Kidney (tissue), 22 donors: ENCODE measurements at places on chromosomes 7 and 10.

GRCh38 chr10:15053061-15053460, 9.3 kb downstream of the OLAH start:
- no peak for DNase-seq

- DNase-seq: peak; percentile 98
These were observed 70.1 kb upstream of the RAB11FIP2 start for GRCh38 chr10:118116715-118117449.

GRCh38 chr7:91565499-91566401, 301.5 kb downstream of the FZD1 start:
- no peak for DNase-seq

- DNase-seq: no peak
These were observed 1015.2 kb upstream of the PHF14 start for GRCh38 chr7:9958486-9958885.

- peak; percentile 87 for DNase-seq
These were observed at the start of gene TFPI2 for GRCh38 chr7:93890464-93891068. Gene TFPI2 (minus strand): TSS chr7:93890753. CDS start chr7:93890678, 75 bp downstream.

- DNase-seq: no peak
These were observed 4.6 kb downstream of the CHST3 start for GRCh38 chr10:71968553-71969474.

GRCh38 chr7:86965727-86966120, 93.7 kb downstream of the ELAPOR2 start:
- DNase-seq: no peak

GRCh38 chr10:43278216-43278615, 11.4 kb upstream of the RASGEF1A start:
- no peak for DNase-seq

DNA sequence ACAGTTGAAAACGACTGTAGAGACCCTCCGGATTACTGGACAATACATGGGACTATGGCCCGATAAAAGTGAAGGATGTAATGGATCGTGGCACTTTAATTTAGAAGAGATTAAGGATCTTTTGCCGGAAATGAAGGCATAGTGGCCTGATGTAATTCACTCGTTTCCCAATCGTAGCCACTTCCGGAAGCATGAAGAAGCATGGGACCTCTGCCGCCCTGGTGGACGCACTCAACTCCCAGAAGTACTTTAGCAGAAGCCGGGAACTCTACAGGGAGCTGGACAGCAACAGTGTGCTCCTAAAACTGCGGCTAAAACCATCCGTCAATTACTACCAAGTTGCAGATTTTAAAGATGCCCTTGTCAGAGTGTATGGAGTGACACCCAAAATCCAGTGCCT, 59.6 kb upstream of the NUPR2 start:
- peak; percentile 15 for DNase-seq

GRCh38 chr10:1344408-1344807, 288.2 kb downstream of the WDR37 start:
- no peak for DNase-seq

GRCh38 chr7:107836237-107837144, 33.5 kb upstream of the SLC26A3 start:
- DNase-seq: no peak

GRCh38 chr7:99559175-99559915, 903 bp downstream of the ZNF655 start:
- no peak for DNase-seq

- DNase-seq: peak; percentile 22
These were observed 469.2 kb upstream of the C7orf33 start for GRCh38 chr7:148121401-148121800.

DNA sequence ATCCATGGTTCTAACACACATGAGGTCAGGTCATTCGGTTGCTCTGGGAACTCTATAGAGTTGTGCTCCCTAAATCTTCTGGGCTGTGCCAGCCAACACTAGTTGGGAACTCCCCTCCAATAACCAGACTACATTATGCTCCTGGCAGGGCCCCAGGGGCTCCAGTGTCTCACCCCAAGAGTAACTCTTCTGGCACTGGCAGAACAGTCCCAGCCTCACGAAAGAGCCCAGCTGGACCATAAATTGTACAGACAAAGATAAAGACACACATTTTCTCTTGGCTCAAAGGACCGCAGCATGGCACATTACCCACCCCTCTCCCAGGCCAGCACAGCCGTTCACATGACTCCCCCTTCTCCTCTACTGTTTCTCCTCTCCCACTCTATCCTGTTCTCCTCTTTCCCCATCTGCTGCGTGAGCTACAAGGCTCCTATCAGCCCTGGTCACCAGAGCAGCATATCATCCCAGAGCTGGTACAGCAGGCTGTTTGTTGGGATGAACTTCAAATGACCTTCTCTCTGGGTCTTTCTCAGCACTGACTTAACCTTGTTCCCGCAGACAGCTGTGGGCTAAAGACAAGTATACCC, 230.6 kb downstream of the PLXNA4 start:
- peak; percentile 48 for DNase-seq

DNA sequence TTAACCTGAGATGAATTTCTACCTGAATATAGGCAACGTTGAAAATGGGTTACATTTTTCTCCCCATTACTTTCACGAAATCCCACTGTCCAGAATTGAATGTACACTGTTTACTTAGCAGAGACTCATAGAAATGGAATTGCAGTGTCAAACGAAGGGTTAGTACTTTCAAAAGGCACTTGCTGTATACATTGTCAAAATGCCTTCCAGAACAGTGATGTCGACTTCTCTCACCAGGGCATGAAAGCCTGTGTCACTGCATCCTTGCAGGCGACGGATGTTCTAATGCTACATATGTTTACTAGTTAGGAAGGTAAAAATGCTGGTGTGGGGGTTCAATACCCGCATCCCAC, 41.2 kb downstream of the TACC2 start:
- no peak for DNase-seq

- no peak for DNase-seq
These were observed 156.2 kb upstream of the FRMD4A start for GRCh38 chr10:14486777-14487487.

- no peak for DNase-seq
These were observed 25.5 kb downstream of the JAZF1 start for GRCh38 chr7:28155019-28155660.

GRCh38 chr7:35359423-35359822, 105.5 kb upstream of the TBX20 start:
- no peak for DNase-seq

DNA sequence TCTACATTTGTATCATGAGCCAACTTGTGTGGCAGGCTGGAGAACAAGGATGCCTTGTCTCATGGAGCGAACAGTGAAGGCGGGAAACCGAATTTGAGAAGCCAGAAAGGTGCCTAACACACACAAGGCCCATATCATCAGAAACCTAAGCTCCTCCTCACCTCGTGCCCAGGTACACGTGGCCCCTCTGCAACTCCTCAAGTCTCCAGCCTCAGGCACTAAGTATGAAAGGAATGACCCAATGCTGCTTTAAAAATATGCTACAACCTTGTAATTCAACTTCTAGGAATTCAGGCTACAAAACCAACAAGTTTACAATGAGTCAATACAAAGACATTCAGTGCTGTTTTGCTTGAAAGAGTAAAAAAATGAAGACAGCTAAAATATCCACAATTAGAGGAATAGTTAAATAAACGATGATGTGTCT, 95.7 kb downstream of the CDK6 start:
- DNase-seq: peak; percentile 31

DNA sequence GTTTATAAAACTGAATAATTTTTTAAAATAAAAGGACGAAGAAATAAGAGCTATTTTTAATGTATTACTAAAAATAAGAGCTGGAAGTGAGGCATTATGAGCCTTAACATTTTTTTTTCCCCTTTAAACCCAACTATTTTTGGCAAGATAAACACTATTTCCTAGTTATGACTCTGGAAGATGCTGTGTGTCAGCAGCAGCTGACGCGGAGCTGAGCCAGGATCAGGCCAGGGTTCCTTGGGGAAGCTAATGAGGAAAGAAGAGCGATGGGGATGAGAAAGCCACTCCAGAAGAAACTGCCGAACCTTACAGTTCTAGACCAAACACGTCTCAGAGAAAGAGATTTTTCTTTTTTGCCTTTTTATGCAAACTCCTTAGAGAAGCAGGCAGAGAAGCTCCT, 85.9 kb downstream of the USP6NL start:
- DNase-seq: no peak

DNA sequence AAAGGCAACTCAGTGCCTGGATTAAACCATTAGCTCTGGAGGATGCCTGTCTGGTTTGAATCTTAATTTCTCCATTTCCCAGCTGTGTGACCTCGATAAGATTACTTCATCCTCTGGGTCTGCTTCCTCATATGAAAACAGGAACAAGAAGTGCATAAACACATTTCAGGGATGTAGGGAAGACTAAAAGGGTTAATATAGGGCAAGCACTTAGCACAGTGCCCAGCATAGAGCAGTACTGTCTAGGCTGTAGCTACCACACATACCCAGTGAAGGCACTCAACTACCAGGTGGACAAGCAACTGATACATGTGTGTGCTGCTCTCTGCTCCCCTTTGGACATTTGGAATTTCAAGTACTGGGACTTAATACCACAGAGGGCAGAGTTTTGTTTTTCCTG, 85.4 kb downstream of the KCNMA1 start:
- no peak for DNase-seq

DNA sequence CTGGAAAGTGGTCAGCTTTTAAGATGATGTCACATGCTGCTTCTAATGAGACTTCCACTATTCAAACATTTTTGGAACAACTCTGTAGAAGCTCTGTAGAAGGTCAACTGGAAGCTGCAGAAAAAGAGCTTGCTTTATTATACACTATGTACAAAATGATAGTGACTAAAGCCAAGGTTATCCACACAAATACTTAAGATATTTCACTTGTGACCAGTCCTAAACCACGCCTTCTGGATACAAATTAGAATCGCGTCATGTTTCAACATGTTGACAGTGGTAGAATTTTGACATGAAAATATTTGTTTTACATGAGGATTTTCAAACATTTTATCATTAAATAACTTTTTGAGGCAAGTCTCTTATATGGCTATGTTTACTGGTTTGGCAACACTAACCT, 499.6 kb upstream of the PHF14 start:
- DNase-seq: no peak

DNA sequence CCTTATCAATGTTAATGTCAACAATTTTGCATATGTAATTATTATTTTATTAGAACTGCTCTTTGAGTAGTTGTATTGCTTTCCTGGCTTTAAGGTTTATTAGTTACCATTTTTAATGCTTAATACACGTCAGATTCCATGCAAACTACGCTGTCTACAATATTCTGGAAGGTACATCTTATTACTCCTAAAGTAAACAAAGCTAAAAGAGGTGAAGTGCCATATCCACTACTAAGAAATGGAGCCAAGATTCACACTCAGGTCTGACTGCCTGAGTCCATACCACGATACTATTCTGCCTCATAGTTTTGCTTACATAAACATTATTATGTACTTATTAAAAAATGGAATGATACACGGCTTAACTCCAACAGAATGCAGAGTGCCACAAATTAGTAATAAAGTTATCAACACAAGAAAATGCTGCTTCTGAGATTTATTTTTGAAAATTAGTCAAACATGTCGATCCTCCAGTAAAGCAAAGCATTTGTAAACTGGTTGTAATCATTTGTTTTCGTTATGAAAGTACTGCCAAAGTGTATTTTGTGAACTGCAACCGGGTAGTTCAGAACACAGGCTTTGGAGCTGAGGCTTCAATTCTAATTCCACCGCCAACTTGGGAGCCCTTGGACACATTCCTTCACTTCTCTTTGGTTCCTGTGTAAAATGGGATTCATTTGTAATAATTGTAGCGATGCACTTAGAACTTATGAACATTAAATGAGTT, 1.1 kb upstream of the DMTF1 start:
- no peak for DNase-seq

DNA sequence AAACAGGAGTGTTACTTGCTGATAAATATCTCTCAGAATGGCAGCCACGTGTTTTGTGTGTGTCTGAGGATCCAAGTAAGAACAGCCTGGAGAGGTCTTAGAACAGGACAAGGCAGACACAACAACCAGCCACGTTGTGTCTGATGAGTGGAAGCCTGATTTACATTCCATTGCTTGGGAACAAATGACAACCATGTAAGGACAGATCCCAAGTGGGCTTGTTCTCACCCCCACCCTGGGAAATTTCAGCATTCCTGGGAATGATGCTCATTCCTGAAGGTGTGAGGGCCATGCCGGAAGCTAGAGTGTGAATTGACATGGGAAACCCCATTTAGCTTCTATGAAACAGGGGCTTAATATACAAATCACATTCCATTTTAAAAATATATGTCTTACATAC, 35.9 kb downstream of the IL6 start:
- no peak for DNase-seq

DNA sequence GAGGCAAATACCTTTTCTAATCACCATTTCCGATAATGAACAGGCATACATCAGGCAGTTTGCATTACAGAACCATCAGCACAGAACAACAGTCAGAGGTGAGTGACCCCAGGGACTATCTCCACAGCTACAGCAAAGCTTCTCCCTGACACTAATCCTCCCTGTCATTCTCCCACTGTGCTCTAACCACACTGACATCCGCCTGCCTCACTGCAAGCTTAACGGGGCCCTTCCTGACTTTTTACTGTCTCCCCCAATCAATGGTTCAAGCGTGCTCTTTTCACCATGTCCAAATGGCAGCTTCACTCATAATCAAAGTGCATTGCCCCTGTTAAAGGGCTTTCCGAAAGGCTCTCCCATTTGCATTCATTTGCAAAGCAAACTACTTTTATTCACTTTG, 196.3 kb downstream of the DNAJC1 start:
- DNase-seq: no peak

DNA sequence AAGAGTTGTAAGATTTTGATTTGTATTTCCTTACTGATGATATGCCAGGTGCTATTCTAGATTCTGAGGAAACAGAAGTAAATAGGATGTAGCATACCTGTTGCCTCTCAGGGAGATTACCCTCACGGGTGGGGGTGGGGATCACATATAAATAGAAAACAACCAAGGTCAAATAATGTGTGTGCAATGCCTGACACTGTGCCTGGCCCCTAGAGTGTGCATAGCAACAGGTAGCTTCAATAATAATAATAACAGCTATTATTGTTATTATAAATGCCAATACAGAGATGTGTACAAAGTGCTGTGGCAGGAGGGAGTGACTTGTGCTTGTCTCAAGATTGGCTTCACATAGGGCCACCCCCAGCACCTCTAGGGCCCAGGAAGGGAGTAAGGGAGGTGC, 24.0 kb downstream of the CNNM1 start:
- no peak for DNase-seq

DNA sequence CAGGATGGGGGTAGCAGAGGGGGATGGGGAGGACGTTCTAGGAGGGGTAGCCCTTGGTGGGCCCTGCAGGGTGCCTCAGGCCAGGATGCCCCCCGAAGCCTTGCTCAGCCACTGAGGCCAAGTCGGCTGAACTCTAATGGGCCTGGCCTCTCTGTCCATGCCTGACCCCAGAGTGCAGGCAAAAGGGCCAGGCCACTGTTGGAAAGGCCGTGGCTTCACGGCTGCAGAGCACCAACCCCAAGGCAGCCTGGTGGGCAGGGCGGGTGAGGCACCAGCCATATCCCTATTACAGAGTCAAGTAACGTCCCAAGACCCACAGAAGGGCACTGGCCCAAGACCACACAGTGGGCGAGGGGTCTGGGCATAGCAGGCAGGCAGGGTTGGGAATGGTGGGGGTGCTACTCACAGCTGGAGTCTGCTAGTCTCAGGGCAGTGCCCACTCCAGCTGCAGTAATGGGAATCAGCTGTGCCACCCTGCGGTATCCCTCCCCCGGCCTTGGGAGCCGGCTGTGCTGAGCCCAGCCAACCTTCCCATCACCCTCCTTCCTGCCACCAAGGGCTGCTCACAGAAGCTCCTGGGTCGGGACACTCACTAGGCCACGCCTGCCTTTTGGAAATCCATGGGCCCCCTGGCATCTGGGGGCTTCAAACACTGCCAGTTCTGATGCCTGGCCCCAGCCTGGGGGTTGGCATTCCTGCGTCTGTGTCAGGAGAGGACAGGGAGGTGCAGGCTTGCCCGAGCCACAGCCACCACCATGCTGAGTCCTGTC, 4.0 kb upstream of the LFNG start:
- DNase-seq: no peak
